ENCODE measurements at places on chromosomes 7 and 10. TPM values are rescaled to one million over a fixed set of nuclear protein-coding genes. Genes with fewer than 3 reads are reported as not detected.

Gene HECTD2
- total RNA-seq: 8.5 TPM

Gene MRPS24
- total RNA-seq: 135 TPM

Gene HSPA14
- total RNA-seq: 26.1 TPM

Gene SUGCT
- 7.4 TPM for total RNA-seq

Gene CAPZA2
- 125 TPM for total RNA-seq

Gene ATRNL1
- total RNA-seq: 28.7 TPM
